ENCODE measurements at places on chromosomes 2 and 18.

- no peak for DNase-seq
These were observed 125.4 kb upstream of the RNF152 start for GRCh38 chr18:62018034-62018758.

DNA sequence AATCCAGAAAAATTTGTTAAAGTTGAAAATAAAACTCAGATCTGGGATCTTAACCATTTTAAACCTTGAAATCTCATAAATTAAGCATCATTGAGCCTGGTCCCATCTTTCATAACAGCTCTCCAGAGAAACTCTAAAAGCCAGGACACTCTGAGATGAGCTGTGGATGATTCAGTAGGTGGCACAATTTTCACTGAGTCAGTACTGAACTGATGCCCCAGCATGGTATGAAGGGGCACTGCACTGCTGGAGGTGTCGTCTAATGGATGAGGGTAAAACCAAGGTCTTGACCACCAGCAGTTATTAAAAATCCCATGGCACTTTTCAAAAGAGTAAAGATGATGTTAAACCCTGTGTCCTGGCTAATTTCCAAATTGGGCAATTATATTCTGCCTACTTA lies 170.6 kb downstream of the FIGN start:
- no peak for DNase-seq

- DNase-seq, result no peak
These were observed 100.1 kb downstream of the HRH4 start for GRCh38 chr18:24560511-24560981.

GRCh38 chr2:180933332-180933731 lies 47.1 kb upstream of the UBE2E3 start:
- DNase-seq, result no peak

- no peak for DNase-seq
These were observed 58.6 kb downstream of the NCAPH start for GRCh38 chr2:96393989-96394761.

Measured in NCI-H1417 treated with DMSO at 0.1 percent for 48 hours (cell line).